ENCODE measurements at places on chromosomes 6 and 20.
A peak's percentile ranks its signal among the peaks of the same experiment; 100 is the strongest.

- no peak for DNase-seq
These were observed 2.1 kb downstream of the FKBP1A start for GRCh38 chr20:1390581-1391403.

- peak; percentile 6 for DNase-seq
These were observed 86.4 kb downstream of the FKBP5 start for GRCh38 chr6:35602133-35602946.

DNA sequence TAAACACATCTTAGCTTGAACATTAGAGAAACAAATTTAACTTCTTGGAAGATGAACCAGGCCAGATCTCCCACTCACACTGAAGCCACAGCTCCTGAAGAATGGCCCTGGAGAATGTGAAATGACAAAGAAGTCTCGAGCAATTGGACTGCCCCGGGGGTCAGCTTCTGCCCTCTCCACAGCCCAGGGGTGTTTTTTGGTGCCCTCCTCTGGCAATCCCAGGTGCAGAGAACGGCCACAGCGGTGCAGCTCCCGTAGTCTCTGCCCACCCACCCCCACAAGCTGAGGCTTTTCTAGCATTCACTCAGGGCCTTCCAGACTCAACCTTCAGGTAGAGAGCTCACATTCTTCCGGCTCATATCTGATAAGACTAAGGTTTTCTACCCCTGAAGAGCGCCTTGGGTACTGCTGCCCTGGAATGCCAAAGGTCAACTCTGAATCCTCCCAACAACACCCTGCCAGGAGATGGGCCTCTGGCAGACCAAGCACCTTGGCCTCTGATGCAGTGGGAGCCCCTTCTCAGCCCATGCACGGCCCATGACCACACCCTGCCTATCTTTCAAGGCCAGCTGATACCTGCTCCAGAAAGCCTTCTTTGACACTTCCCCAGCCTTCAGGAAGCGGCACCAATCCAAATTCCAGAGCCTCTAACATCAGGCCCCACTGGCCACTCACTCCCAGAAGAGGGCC lies 208.3 kb downstream of the SYNDIG1 start:
- no peak for DNase-seq

GRCh38 chr6:90154755-90155470 lies 141.7 kb downstream of the BACH2 start:
- DNase-seq: no peak

DNA sequence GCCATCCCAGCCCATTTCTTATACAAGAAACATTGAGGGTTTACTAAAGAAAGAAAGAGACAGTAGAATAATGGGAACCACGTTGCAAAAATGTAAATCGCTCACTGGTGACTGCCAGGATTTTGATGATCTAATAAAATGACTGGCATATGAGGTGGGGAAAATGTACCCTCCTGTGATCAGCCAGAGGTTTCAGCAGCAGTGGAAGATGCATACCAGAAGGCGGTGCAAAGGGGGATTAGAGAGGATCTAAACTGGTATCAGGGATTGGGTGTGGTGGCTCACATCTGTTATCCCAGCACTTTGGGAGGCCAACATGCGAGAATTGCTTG lies 60.8 kb upstream of the DDR1 start:
- no peak for DNase-seq

GRCh38 chr6:170388113-170388512 lies 81.6 kb downstream of the FAM120B start:
- DNase-seq: no peak

DNA sequence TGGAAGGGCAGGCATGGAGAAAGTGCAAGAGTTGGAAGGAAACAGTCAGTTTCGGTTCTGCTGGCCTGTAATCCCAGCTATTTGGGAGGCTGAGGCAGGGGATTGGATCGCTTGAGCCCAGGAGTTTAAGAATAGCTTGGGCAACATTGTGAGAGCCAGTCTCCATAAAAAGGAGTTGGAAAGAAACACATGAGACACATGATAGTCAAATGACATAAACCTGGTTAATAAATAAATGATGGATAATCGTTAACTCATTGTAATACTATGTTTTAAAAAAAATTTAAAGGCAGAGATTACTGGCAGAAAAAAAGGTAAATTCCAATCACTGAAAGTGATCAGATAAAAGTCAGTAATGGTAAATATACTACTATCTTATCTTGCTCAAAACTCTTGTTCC lies 37.2 kb upstream of the PHACTR1 start:
- no peak for DNase-seq

GRCh38 chr6:125598422-125598821 lies 151.0 kb upstream of the HEY2 start:
- DNase-seq: peak; percentile 9

DNA sequence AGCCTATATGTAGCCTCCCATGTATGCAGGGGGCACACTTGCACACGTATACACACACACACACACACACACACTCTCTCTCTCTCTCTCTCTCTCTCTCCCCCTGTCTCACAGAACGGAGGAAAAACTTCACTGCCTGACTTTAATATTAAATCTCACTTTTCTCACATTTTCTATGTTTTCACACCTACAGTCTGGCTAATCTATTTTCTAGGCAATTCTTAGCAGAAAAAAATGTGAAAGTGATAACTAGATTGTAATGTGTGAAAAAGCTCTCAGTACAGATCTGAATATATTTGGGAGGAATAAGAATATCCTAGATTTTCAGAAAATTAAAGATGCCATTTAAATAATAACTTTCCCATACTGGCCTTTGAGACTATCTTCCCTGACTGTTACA lies 120.9 kb downstream of the MCHR2 start:
- no peak for DNase-seq

DNA sequence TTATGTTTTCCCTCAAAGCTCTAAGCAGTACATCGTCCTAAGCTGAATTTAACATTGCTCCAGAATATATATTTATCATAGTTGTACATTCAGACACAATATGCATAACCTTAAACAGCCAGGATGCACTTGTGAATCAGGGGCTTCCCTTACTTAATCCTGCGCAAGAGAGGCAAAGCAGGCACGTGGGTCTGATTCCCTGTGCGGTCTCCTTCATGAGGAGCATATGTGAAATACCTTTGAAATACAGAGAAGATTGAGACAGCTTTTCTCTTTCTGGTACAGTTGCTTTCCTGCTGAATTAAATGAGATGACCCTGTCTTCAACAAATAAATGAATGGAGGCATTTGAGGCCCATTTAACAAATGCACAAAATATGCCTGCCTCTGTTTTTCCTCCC lies 1.5 kb downstream of the HTR1E start:
- no peak for DNase-seq

GRCh38 chr6:3379482-3380060 lies 77.3 kb downstream of the SLC22A23 start:
- DNase-seq: no peak

DNA sequence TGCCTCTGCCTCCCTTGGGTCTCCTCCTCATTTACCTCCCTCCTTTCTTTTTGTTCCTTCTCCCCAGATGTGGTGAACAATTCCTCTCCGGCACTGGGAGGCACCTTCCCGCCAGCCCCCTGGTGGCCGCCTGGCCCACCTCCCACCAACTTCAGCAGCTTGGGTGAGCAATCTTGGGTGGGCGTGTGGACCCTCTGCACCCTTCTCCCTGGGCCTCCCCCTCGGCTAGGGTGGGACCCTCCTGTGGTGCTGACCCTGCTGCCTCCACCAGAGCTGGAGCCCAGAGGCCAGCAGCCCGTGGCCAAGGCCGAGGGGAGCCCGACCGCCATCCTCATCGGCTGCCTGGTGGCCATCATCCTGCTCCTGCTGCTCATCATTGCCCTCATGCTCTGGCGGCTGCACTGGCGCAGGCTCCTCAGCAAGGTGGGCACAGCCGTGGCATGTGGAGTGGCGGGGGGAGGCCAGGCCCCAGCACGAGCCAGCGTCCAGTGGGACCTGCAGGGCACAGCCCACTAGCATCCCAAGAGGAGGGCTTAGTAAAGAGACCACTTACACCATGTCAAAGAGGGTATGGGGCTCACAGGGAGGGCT lies 8.8 kb downstream of the DDR1 start:
- no peak for DNase-seq

GRCh38 chr6:86871681-86872080 lies 65.6 kb upstream of the HTR1E start:
- no peak for DNase-seq

DNA sequence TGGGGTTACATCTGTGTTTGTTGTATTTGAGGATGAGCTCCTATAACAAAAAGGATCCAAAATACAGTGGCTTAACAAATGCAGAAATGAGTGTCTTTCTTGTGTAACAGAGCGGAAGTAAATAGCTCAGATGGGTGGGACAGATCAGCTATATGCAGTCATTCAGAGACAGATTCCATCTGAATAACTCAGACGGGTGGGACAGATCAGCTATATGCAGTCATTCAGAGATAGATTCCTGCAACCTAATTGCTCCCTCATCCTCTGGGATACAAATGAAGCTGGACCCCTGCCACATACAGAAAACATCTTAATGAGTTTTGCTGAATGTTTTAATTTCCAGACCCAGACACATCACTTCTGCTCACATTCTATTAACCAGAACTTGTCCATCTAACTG lies 332.3 kb downstream of the BCKDHB start:
- no peak for DNase-seq

DNA sequence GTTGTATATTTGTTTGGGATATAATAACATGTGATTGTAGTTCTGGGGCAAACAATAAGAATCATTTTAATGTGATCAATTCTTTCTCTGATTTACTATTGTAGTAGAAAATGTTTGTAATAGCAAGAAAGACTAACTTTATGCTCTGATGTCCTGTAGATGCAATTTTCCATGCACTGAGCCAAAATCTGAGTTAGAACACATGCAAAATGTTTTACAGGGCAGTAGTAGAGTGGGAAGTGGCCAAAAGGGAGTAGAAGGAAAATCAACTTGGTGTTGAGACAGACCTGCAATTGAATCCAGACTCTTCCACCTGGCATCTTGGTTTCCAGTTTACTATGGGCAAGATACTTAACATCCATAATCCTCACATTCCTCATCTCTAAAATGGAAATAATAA lies 93.5 kb upstream of the BMP5 start:
- no peak for DNase-seq

- no peak for DNase-seq
These were observed 103.0 kb upstream of the KCNK16 start for GRCh38 chr6:39425346-39426072.

GRCh38 chr6:168087436-168088160 lies 8.6 kb upstream of the FRMD1 start:
- no peak for DNase-seq

GRCh38 chr6:46799657-46800056 lies 6.5 kb downstream of the MEP1A start:
- DNase-seq: no peak

DNA sequence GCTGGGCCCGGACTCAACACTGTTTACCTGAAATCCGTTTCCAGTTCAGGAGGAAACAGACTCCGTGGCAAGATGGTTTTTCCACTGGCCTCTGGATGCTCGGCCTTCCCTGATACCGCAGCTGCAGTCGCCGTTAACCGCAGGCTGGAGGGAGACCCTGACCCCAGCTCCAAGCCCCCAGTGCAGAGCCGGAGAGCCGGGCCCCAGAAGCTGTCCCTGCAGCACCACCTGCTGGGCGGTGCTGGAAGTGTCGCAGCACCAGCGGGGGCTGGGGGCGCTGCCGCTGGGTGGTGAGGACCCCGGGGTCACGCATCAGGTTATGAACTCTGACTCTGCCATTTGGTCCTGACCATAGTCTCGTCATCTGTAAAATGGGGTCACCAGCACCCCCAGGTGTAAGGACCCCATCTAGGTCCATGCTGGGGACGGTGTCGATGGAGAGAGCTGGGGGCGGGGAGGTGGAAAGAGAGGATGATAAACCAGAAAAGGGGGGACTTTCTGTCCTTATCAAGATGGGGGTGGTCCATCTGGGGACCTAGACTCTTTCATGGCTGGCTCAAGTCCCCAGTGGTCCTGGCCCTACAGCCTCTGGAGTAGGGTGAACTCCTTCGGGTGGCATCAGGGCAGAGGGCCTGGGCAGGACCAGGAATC lies 20.8 kb upstream of the CHRNA4 start:
- DNase-seq: peak; percentile 4

- DNase-seq: no peak
These were observed 951.1 kb upstream of the ADGRB3 start for GRCh38 chr6:67683960-67684359.

GRCh38 chr20:57829336-57829735 lies 119.5 kb upstream of the PMEPA1 start:
- DNase-seq: no peak

DNA sequence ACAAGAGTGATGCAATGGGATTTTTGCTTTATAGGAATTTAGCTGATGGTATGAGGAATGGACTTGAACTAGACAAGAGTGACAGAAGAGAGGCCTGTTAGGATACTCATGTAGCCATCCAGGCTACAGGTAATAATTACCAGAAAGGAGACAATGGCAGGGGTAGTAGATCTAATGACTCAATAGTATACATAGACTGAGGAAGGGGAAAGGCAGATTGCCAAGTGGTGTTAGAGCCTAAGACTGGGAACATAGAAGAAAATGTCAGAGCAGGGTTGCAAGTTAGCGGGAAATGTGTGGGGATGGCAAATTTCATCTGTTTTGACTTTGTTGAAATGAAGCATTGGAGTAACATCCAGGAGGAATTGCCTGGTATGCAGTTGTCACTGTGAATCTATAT lies 295.6 kb downstream of the UTRN start:
- DNase-seq: no peak

DNA sequence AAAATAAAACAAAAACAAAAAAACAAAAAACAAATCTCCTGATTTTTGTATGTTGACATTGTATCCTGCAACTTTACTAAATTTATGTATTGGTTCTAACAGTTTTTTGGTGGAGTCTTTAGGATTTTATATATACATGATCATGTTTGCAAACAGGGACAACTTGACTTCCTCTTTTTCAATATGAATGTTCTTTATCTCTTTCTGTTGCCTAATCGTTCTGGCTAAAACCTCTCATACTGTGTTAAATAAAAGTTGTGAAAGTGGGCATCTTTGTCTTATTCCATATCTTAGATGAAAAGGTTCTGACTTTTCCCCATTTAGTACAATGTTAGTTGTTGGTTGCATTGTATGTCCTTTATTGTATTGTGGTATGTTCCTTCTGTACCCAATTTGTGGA lies 261.7 kb upstream of the NOX3 start:
- DNase-seq: no peak

DNA sequence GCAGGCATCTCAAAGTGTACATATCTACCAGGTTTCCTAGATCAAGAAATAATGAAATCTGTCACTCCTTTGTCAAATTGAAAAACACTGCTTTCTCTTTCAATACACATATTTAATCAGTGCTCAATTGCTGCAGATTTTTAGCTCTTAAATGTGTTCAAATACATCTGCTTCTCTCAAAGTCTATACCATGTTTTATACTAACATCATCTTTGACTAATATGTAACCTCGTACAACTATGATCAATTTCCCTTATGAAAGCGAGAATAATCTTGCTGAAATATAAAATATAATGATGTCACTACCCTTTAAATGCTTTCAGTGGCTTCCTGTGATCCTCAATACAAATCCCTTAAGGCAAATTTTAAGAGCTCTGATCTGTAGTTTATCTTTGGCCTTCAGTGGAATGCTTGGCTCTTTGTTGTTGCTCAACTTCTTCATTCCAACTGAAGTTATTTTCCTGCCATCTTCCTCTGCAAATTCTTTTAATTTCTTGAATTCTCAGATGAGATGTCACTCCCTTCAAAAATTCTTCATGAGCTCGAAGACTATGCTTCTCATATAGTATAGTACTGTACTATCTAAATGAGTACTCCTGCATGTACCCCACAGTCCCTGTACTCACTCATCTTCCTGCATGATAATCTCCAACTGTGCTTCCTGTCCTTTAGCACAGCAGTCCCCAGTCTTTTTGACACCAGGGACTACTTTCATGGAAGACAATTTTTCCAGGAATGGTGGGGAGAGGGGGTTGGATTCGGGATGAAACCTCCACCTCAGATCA lies 545.1 kb upstream of the GJE1 start:
- no peak for DNase-seq

- DNase-seq: no peak
These were observed 15.0 kb upstream of the IFNGR1 start for GRCh38 chr6:137233911-137234863.

Data from C1 segment of cervical spinal cord (tissue), 14 donors.